ENCODE measurements at places on chromosomes 1 and 21. TPM values are rescaled to one million over a fixed set of nuclear protein-coding genes. Genes with fewer than 3 reads are reported as not detected.
A peak's percentile ranks its signal among the peaks of the same experiment; 100 is the strongest.

ALPL gene
- total RNA-seq: 138 TPM

- DNase-seq: no peak
Measured at GRCh38 chr1:247933989-247934388, 9.3 kb downstream of the OR2AJ1 start.

- DNase-seq: peak; percentile 77
Measured at GRCh38 chr1:64062941-64063581, 140.4 kb upstream of the UBE2U start.

AVPR1B gene
- total RNA-seq: not detected

CD84 gene
- not detected for total RNA-seq

- DNase-seq: no peak
Measured at GRCh38 chr1:210855440-210855839, 278.5 kb downstream of the KCNH1 start.

DNA sequence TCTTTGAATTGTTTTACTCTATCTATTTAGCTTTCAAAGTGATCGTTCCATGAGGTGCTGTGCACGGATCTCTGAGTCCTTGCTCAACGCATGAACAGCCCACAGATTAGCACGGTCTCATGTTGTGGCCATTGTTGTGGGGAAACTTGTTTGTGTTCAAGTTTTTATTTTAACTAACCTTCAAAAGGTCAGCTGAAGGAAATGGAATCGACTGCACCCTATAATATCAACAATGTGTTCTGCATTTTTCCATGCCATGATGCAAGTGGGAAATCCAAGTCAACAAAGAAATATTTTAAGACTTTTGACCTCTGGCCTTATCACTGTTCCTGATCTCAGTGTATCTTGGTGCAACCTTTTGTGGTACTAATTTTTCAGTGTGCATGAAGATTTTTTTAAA lies 6.1 kb downstream of the SH2D1B start:
- no peak for DNase-seq

HRNR gene
- not detected for total RNA-seq

S100A5 gene
- 1.3 TPM for total RNA-seq

DNA sequence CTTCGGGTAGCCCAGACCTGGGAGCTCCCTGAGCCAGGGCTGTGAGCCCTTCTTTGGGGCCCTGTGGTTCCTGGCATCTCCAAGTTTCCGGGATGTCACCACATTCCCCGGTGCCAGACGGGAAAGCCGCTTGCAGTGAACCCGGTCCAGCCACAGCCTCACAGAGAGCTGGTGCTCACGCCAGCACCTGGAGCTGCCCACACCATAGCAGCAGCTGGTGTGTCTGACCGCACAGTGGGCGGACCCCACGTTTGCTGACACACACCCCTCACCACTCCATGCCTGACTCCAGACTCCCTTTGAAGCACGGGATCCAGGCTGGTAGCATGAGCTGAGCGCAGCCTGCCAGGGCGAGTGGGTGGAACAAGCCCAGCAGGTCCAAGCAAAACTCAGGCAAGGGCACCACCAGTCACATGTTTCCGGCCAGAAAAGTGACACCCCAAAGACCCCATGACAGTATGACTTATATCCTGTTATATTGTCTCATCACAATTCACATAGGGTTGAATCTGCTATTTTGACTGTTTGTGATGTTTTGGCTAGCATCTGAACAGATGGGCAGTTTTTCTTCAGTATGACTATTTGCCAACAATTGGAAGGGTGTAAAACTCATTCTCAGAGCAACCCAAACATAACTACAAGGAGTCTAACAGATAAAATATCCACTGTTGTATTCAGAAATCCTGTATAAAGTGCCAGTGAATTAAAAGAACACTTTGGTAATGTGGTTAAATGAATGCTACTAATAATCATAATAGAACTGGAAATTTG lies 285.4 kb downstream of the SMYD3 start:
- no peak for DNase-seq

- no peak for DNase-seq
Measured at GRCh38 chr1:3703786-3704371, 48.4 kb upstream of the CCDC27 start.

DNA sequence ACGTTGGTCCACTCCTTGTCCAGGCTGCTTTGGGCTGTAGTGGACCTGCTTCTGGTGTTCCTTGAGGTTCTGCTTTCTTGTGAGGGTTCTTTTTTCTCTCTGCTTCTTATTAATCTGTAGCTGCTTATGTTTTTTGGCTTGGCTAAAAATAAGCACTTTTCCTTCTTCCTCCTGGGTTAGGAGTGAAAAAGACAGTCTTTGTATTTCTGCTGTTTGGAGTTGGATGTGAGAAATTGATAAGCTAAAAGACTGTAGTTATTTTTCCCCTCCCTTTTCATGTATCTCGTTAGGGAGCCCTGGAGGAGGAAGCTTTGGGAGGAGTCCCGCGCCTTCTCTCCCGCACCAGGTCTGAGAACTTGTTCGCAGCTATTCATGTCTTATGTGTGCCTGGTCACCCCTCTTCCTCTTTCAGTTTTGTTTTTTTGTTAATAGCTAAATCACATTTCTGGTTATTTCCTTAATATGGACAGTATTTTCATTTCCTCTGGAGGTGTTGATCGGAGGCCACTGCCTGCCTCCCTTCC lies 79.0 kb downstream of the GALNT2 start:
- DNase-seq: no peak

- peak; percentile 99 for DNase-seq
Measured at GRCh38 chr1:14320518-14320917, 278.0 kb upstream of the KAZN start.

KANK4 gene
- 0.06 TPM for total RNA-seq

- no peak for DNase-seq
Measured at GRCh38 chr1:107132780-107133179, 8.1 kb upstream of the NTNG1 start.

DNA sequence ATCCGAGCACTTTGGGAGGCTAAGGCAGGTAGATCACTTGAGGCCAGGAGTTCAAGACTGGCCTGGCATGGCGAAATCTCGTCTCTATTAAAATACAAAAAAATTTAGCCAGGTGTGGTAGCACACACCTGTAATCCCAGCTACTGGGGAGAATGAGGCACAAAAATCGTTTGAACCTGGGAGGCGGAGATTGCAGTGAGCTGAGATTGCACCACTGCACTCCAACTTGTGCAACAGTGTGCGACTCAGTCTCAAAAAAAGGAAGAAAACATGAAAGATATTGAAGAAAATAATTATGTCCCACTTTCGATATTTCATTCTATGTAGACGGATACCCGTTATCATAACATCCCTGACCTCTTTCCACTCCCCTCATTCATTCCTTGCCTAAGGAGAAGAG lies 19.2 kb downstream of the TUT4 start:
- DNase-seq: no peak

Data from LHCN-M2 (cell line).